ENCODE measurements at places on chromosomes 6 and 20.
A peak's percentile ranks its signal among the peaks of the same experiment; 100 is the strongest.

DNA sequence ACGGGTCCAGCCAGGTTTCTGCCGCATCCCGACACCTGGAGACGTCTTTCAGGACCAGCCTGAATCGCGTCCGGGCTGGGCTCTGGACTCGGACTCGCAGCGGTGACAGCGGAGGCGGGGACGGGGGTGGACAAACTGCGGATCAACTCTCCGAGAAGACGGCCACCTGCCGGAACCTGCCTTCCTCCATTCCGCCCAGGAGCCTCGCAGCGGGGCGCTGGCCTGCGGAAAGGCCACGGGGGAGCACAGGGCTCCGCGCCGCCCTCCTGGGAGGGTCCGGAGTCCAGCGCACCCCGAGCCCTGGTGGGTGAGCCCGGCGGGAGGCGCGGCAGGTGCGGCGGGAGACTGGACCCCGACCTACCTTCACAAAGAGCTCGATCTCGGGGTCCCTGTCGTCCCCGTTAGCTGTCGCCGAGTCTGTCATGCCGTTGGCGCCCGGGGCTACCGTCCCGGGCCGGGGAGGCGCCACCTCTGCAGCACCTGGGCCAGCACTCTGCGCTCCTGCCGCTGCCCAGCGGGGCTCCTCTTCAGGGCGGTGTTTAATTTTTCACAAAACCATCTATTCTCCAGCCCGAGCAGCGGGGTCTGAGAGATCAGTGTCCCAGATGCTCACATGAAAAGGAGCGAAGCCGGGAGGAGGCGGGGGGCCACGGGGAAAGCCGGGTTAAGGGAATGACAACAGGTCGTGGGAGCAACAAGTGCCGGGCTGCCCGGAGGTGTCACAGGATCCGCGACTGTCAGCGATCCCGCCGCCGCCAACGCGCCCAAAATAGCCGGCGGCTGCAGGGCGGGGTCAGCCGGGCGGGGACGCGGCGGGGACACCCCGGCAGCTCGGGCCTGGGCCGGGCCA, at the start of gene CLIC5:
Gene CLIC5, minus strand, starts transcription at position 742 of the 850 bp plus-strand sequence. Its CDS starts 318 bp downstream, at position 424.
- peak; percentile 65 for DNase-seq

DNA sequence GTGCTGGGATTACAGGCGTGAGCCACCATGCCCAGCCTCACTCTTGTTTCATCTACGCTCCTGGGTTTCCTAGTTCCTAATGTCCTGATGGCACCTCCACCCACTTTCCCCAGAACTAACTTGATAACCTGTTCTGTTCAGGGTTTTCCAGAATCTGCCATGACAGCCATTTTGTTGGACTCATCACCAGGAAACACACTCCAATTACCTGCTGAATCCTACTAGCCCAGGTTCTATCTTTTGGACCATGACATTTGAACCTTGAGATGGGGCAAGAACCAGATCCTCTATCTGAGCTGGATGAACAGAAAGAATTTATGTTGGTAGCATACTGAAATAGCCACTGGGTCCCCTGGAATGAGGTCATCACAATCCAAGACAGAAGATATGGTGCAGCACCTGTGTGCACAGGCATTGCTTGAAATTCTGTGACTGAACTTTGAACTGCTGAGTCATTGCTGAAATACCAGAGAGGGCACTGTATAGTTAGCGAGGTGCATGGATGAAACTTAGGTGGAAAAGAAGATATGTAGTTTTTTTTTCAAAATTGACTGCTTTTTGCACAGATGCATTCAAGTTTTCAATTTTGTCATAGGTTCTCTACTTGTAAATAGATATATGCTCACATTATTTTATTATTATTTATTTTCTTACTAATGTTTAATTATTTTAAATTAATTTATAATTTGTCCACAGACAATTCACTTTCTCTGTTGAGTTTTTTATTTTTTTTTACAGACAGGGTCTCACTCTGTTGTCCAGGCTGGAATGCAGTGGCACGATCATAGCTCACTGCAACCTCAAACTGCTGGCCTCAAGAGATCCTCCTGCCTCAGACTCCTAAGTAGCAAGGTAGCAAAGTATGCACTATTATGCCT, 42.8 kb upstream of the TASP1 start:
- no peak for DNase-seq

GRCh38 chr6:42784717-42785498, 3.1 kb downstream of the BICRAL start:
- DNase-seq, result no peak

DNA sequence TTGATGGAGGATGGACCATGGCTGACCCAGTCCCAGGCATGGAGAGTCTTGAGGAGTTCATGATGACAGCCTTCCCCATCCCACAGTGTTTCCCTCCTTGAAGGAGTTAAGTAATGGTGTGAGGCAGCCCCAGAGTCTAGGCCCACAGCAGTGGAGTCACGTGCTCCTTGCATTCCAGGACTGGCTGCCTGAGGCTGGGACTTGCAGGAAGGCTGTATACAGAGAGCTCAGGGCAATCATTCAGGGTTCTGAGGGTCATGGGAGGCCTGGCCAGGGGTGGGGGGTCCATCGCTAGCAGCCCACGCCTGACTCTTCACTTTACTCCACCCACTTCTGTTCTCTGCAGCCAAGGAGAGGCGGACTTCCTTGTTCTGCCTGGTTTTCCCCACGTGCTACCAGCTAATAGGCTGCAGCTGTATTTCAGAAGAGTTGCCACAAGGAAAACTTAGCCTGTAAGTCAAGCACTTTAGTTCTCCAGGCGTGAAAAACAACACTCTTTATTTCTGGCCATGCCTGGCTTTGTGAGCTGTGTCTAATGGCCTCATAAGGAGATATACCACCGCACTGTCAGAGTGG, 272.5 kb downstream of the DHX35 start:
- no peak for DNase-seq

DNA sequence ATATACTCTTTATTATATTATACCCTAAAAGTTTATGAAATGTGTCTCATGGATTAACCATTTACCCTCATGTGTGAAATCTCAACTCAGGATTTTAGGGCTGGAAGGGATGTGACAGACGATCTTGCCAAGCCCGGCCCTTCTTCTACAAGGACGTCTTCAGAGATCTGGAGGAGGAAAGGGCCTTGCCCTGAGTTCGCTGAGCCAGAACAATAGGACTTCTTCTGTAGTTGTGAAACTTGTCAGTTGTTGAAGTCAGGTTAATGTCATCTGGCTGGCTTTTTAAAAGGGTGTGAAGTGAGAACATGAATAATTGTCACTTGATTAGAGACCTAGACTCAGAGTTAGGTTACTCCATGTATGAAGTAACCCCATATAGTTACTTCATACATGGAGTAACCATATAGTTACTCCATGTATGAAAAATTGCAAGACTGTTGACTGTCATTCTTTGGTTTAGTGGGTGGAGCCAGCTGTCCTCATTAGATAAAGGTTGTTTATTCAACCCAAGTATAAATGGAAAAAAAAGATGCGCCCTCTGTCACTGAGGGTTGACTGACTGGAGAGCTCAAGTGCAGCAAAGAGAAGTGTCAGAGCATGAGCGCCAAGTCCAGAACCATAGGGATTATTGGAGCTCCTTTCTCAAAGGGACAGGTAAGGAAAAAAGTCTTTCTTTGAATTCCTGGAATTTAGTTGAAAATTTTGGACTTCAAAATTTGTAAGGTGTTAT, at the start of gene ARG1:
Gene ARG1, plus strand, starts transcription at position 541 of the 730 bp plus-strand sequence. Its CDS starts 57 bp downstream, at position 598.
- DNase-seq, result no peak

DNA sequence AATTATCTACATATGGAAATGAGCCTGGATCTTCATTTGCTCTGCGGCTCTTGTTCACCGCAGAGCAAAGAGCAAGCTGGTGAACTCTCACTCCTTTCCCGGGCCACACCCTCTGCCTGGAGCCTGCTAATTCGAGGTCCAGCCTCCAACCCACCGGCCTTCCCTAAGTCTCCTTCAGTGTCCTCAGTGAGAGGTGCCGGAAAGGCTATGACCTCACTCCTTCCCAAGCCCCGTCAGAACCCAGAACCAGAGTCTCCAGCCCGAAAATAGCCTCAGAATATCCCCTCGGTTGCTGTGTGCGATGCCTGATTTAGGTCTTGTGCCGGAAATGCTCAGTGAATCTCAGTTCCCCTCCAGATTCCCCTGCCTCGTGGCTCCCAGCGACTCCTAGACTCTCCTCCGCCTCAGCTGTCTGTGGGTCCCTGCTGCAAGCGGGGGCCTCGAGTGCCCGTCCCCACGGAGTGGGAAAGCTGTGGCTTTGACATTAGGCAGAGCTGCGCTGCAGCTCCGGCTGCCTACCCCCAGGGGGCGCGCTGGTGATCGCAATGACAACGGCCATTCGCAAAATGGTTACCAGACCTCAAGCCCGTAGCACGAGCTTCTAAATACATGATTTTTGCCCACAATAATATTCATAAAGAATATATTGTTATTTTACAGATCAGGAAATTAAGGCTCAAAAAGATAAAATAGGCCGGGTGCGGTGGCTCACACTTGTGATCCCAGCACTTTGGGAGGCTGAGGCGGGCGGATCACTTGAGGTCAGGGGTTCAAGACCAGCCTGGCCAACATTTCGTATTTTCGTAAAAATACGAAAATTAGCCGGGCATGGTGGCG, 4.1 kb upstream of the BNIP5 start:
- DNase-seq, result peak; percentile 82

DNA sequence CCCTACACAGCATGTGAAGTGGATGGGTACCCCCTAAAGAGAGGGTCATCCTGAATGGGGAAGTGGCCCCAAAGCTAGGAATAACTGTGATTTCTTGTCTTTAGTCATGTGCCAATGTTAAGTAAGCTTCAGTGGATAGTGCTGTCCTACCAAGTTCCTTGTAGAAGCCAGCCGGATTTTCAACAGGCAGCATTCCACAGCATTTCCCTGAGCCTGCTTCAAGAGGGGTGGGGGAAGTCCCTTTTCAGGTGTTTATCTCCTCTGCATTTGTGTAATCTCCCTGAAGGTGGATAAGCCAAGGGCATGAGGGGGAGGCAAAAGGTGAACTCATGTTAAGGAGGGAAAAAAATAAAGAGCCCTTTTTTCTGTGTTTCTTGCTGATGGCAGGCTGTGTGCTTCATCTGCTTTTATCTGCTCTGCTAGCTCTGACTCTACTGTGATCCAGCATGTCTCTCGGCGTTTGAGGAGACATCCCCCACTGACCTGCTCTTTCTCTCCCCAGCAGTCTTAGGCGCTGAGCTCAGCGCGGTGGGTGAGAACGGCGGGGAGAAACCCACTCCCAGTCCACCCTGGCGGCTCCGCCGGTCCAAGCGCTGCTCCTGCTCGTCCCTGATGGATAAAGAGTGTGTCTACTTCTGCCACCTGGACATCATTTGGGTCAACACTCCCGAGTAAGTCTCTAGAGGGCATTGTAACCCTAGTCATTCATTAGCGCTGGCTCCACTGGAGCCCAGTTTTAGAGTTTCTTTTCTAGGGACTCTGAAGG, 1.9 kb downstream of the EDN1 start:
- peak; percentile 65 for DNase-seq

DNA sequence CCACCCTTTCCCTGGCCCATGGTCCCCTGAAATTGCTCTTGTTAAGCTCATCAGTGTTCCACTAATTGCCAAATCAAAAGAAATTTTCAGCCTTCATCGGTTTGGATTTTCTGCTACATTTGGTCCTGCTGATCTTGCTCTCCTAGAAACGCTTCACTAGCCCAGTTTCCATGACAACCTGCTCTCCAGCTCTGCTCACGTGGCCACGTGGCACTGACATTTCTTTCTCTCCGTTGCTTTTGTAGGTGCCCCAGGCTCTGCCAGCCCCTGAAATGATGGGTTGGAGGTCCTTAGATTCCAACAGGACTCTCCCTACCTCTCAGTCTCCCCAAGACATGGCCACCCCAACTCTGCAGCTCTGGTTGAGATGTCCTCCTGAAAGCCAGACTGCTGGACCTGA, 45.8 kb upstream of the NNAT start:
- DNase-seq, result no peak

- no peak for DNase-seq
Observed at GRCh38 chr6:144574796-144575195, 289.7 kb downstream of the UTRN start.

- peak; percentile 51 for DNase-seq
Observed at GRCh38 chr20:22453244-22454080, 130.9 kb downstream of the FOXA2 start.

- DNase-seq, result no peak
Observed at GRCh38 chr6:87274660-87275274, 47.6 kb upstream of the SMIM8 start.

GRCh38 chr6:2990248-2990931, 9.3 kb upstream of the NQO2 start:
- DNase-seq, result peak; percentile 47

GRCh38 chr20:40991181-40991889, 37.3 kb upstream of the TOP1 start:
- no peak for DNase-seq

- no peak for DNase-seq
Observed at GRCh38 chr6:398065-398464, 6.5 kb downstream of the IRF4 start.

GRCh38 chr6:104227508-104227907, 632.2 kb downstream of the HACE1 start:
- no peak for DNase-seq

- no peak for DNase-seq
Observed at GRCh38 chr20:11502061-11502460, 415.6 kb upstream of the BTBD3 start.

DNA sequence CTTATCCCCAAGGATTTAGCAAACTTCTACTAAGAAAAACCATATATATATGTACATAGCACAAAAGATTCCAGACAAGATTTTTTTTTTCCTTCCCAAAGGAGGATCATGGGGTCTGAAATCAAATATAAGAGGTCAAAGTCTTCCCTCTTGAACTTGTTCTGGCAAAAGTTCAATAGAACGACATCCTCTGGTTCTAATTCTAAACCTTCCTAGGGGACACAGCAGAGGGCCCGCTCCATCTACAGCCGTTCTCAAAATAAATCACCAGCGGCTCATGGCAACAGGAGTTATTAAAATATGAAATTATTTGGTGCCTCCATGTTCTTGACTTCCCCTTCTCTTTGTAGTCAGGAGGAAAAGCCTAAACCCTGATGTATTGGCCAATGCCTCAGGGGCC, 29.0 kb downstream of the ANKRD60 start:
- no peak for DNase-seq

DNA sequence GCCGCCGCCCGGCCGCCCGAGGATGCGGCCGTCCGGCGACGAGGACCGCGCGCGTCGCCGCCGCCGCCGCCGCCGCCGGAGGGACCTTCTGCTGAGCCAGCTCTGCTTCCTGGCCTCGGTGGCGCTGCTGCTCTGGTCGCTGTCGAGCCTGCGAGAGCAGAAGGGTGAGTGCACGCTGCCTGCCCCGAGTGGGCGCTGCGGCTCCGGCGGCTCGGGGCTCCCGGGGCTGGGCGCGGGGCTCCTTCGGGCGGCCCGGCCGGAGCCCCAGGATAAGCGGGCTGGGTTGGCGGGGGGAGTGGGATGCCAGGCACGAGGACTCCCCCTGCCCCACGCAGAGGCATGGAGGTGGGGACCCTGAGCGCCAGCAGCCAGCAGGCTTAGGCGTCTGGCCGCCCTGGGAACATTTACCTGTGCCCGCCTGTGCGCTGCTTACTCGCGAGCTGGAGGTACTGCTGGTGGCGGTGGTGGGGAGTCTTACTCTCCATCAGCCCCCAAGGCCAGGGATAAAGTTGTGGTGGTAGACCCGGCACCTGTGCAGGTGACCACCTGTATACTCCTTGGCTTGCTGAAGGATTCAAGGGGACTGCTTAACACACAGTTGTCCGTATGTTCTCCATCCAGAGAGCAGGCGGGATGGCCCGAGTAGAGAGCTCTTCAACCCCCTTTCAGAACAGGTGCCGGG, 520 bp downstream of the SLC24A3 start:
- peak; percentile 91 for DNase-seq
